ENCODE measurements at places on chromosomes 3 and 15.

DNA sequence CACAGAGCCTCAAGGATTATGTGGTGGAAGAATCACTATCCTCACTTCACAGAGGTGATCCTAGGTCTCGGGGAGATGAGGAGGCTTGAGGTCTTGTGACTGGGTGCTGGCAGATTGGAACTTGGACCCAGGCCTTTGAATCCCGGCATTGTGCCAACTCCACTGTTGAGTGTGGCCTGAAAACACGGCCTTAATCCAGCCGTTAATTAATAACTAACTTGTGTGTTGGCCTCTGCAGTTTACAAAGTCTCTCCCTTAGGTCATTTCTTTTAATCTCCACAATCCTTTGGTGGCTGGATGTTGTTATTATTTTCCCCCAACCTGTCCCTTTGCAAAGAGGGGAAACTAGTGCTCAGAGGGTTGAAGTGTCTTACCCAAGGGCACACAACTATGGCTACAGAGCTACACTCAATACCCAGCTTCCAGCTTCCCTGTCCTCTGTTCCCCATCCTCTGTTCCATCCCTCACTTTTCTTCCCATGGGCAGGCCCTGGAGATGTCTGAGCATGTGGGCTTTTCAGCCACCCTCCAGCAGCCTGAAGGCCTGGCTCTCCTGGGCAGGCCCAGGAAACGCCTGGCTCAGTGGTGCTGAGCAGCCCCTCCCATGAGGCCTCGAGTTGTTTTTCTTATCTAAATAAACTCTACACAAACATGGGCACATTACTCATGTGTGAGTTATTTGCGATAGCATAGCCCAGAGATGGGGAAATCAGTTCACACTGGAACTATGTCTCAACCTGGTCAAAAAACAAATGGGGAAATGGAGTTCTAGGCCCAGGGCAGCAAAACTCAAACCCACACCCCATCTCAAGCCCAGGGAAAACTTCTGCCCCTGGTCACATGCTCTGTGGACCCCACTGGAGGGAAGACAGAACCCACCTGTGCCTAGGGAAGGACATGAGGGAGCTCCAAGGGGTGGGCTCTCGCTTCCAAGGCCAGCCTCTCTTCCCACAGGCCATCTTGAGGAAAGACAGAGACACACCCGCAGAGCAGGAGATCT, 16.8 kb upstream of the SMAD3 start:
- DNase-seq, result peak; percentile 86

- no peak for DNase-seq
Measured at GRCh38 chr15:71971905-71972304, 146.0 kb downstream of the MYO9A start.

- DNase-seq, result no peak
Measured at GRCh38 chr15:52178765-52179164, 12.4 kb downstream of the GNB5 start.

DNA sequence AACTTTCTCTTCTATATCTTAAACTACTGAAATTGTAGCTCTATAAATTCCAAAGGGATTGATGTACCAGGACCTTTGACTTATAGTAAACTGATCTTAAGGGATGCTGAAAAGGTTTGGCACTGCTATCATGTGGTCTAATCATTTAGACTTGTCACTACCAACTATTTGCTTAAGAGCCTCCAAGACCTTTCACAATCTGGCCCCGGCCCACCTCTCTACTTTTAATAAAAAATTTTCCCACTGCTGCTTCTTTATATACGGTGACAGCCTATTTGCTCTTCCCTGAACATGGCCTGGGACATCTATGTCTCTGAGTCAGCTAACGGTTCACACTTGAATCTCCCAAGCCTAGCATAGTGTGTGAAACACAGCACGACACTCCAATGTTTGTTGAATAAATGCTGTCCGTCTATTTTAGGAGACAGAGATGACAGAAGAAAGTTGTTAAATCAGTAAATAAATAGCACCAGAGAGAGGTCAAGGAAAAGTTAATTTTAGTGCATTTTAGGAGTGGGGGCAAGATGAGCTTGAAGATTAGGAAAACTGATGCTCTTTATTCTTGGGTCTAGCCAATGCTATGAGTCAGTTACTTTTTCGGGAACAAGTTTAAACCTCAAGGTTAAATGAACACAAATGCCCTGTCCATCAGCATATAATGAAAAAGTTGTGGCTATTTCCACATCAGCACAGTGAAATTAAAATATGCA, 212.9 kb downstream of the TIGIT start:
- DNase-seq, result peak; percentile 73

DNA sequence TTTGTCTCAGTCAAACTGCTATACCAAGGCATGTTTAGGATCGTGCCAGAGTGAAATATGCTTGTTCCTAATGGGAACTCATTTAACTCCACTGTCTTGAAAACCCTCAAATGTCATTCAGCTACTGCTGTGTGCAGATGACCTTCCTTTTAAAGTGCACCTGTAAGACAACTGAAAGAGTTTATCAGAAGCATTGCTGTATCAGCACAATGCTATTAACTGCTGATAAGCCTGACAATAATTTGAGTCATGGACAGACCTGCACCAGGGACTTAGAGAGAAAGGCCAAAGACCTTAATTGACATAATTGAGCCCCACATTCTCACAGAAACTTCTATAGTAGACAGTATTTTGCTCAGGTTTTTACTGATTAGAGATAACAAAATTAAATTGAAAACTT, 557.9 kb downstream of the DIPK2A start:
- DNase-seq, result no peak

GRCh38 chr3:195104340-195104739, 166.6 kb downstream of the XXYLT1 start:
- no peak for DNase-seq

DNA sequence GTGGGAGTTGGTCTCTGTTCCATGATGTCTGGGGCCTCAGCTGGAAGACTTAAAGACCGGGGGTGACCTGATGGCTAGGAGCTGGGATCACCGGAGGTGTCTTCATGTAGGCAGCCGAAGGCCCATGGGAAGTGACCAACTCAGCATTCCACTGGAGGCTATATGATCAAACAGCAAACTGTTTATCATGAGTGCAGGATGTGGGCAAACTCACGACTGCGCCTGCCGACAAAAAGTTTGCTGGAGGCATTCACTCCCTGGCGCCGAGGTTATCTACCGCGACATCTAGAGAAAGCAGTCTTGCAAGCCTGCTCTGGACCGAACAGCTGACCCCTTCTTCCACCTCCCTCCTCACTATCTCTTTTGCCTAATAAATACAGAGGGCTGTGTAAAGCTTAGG, 62.7 kb upstream of the NR2C2 start:
- DNase-seq, result no peak

- no peak for DNase-seq
Measured at GRCh38 chr3:185734725-185735096, 90.1 kb downstream of the IGF2BP2 start.
